Stimulated activated CD4-positive, alpha-beta T cell treated with anti-CD3 and anti-CD28 coated beads, Interleukin-12 subunit alpha, Interleukin-12 subunit beta, amount 100 ng/mL, for 48 hours (primary cell): ENCODE measurements at places on chromosomes 7 and 10.

GRCh38 chr7:12610899-12611298, 40.4 kb downstream of the SCIN start:
- no peak for DNase-seq

DNA sequence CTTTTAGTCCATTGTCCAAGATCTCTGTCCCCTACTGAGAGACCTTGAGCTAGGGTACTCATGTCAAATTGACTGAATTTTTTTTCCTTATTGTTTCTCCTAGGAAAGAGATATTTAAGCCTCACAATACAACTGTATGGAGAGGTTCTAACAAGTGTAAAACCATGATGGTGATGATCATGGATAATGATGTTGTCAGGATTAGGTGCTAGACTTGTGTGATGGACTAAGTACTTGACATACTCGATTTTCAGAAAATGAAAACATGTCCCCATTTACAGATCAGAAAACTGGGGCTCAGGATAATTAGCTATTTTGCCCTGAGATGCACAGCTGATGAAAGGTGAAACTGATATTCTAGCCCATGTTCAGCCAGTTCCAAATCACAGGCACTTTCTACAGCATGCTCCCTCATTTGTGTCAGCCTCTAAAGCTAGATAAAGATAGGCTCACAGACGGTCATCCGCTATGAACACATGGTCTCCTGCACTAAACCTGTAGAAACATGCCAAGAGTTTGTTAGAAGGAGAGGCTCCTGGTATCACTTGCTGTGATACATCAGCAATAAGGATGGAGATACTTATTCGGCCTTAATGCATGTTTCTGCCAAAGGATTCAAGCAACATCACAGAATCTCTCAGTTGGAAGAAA, 67.6 kb downstream of the CREB3L2 start:
- no peak for DNase-seq

DNA sequence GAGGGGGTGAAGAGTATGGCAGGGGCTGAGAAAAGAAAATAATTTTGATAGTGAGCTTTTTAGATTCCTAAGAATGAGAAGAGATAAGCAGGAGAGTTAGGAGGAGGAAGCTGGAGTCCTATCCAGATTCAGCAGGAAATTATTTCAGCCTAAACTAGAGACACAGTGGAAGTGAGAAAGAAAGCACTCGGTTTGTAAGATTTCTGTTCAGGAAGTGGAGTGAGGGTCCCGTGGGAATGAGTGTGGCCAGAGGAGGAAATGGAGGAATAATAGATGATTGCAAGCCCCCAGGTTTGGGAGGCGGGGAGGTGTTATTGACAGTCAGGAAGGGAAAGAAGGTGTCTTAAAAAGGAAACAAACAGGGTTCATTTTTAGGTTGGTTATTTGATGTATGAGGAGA, 84.8 kb upstream of the NRP1 start:
- DNase-seq, result no peak

- no peak for DNase-seq
Measured at GRCh38 chr10:78302739-78302988, 269.0 kb downstream of the RPS24 start.

DNA sequence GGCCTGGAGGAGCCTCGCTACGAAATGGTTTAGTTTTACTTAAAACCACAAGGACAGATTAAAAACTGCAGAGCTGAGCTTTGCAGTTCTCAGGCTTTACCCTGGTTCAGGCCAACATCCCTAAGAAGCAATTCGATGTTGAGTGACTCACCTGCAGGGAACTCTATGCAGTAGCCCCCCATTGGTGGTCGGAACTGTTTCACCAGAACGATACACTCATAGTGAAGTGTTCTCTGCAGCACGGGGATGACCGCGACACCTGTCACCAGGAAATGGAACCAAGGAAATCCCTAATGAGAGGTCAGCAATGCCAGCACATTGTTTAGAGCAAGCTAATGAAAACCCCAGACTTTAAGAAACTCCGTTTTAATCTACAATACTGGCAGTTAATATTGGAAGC, 18.0 kb downstream of the NUDT5 start:
- DNase-seq, result no peak

DNA sequence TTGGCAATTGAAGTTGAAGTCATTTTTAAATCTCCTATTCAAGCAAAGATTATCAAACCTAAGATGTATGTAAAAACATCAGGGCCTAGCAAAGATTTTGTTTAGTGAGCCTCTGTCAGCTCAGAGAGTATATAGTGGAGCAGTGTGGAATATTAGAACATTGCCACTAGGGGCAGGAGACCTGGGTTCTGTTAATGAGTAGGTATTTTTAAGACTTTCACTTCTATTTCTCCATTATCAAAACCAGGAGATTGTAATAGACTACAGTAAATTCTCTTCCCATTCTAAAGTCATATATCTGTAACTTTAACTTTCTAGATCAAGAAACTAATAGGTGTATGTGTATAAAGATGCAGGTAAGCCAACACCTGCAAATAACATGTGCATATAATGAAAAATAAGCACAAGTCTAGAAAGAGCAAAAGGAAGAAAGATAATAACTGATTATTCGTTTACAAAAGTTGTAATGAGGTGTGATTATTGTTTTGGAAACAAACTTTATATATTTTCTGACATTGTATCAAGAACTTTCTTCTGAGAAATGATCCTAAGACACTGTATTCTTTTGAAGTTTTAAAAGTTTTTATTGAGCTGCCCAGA, 64.4 kb downstream of the KCND2 start:
- DNase-seq, result no peak

DNA sequence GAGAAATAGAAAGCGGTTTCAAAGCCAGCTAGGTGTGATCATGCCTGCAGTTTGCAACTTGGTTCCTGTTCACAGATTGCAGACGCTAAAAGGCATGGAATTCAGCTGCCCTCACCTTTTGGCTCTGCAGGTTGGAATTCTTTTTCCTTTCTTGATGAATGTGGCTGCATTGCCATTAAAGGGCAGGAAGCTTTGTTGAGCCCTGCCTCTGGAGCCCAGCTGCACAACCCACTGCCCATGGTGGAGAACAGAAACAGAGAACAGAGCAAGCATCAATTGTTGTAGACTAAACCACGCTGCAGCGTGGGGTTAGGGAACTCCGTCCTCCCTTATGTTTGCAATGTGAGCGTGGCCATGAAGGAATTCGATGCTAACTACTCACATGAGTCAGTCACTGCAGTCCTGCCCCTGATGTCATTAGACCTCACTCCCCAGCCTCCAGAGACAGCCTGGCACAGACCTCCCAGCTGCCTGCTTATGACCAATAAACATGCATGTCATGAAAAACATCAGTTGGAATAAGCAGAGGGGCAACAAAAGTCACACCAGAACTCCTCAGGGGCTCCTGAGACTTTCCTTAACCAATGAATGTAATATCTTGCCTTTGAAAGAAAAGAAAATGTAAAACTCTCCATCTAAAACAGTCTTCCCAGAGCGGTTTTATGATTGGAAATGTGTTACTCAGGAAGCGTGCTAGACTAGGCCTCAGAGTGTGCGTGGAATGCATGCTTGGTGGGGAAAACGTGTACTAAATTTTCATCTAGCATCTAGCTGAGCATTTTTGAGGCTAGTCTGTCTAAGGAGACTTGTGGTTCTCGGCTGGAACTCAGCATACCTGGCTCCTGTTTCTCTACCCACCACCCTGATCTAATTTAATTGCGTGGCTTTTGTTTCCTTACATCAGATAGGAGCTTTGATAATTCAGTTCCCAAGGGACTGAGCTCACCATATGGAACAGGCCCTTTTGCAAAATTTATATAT, 232.2 kb downstream of the KIAA1217 start:
- no peak for DNase-seq

- DNase-seq, result no peak
Measured at GRCh38 chr10:86100581-86101061, 266.0 kb downstream of the GRID1 start.

DNA sequence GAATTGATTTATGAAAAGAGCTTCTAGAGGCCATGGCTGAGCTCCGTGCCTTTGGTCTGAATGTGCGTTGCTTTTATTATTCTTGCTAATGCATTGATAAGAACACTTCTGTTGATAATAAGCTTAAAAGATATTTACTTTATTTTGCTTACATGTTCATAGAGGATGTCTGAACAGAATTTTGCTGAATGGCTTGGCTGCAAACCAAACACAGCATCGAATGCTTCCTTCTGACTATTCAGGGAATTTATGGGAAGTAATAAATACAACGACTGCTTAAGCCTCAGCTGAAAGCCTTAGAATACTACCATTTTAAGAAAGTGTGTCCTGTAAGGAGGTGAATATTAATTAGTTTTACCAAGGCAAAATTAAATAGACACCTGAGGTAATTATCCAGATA, 643.5 kb upstream of the POT1 start:
- no peak for DNase-seq

DNA sequence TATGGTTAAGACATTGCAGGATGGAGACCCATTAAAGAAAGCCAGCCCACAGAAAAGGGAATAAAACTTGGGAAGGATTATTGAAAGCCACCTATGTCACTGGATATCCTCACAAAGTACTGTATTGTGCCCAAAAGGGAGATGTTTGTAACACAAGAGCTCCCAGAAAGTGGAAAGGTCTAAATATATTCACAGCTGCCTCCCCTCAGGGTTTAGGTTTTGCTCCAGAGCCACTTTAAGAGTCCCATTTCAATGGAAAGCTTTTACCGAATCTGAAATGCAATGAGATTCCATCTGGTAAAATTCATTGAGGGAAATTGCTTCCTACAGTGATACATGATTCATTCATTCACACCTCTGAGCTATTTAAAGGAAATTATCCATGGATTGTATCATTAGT, 176.4 kb downstream of the XPNPEP1 start:
- no peak for DNase-seq

- DNase-seq, result no peak
Measured at GRCh38 chr10:110447886-110448285, 49.8 kb upstream of the DUSP5 start.

- no peak for DNase-seq
Measured at GRCh38 chr10:114258274-114258840, 19.3 kb downstream of the VWA2 start.
